ENCODE measurements at places on chromosomes 6 and 20.

DNA sequence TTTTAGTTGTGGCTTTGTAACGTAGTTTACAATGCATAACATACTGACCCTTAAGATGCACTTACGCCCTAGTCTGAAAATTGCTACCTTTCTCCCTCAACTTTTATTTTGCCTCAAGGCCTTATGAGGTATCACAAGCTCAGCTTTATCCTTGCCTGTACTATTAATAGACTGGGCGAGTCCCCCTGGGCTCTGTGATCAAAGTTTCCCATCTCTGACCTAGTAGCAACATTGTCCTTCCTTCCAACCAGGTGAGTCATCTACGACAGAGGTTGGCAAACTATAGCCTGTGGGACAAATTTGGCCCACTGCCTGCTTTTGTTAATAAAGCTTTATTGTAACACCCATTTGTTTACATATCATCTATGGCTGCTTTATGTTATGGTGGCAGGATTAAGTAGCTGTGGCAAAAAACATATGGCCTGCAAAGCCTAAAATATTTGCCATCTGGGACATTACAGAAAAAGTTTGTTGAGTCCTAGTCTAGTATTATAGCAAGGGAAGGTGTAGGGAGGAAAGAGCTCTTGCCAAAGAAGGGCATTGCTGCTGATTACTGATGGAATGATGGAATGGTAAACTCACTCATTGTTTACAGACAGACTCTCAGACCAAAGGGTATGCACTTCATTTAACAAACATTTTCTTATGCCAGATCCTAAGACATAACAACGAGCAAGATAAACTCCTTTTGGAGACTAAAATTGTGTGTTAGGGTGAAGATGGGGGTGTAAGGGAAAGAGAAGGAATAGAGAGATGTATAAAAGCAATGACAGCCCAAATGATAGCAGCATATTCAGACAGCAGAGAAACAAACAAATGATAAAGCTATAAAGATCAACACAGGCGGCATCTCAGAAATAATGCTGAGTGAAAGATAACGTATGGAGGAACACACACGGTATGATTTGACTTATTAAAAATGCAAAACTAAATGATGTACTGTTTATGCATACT is 74.2 kb downstream of the SLC22A23 start:
- peak; percentile 83 for DNase-seq

- no peak for DNase-seq
Measured at GRCh38 chr20:24866008-24866407, 83.1 kb upstream of the CST7 start.

GRCh38 chr20:2729791-2730190 is 37.2 kb downstream of the EBF4 start:
- DNase-seq = no peak

DNA sequence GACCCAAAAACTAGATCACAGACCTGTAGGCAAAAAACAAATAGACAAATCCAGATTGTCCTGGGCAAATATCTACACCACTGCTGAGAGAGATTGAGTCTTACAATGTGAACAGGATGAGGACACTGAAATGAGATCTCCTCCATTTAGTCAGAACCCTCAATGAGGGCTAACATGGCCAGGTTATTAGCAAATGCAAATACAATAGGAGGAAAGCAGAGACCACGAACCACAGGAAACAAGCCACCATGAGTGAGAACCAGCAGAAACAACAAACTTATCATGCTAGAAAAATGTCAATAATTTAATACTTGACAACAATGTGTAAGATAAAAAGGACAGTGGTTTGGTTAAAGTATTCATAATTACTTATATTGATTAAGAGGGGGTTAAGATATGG is 162.8 kb downstream of the SYNE1 start:
- no peak for DNase-seq

- DNase-seq = no peak
Measured at GRCh38 chr6:125431971-125432370, 130.2 kb upstream of the HDDC2 start.

DNA sequence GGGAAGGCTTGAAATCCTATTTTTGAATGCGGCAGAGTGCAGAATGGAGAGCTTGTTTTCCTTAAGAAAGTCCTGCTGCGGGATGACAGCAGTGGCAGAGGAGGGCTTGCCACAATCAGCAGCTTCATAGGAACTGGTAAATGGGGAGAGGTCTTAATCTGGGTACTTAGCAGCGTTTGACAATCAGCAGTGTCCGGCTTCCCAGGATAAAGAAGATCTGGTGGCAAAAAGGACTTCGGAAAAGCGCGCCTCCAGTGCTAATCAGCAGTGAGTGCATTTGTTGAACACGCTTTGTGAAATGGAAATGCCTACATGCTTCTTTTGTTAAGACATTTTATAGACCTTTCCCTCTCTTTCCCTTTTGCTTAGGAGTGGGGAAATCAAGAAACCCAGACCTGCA is 735.7 kb downstream of the QKI start:
- no peak for DNase-seq

Measured in A172 (cell line).